CD4-positive, alpha-beta memory T cell (primary cell): ENCODE measurements at places on chromosomes 1 and 21. TPM values are rescaled to one million over a fixed set of nuclear protein-coding genes. Genes with fewer than 3 reads are reported as not detected.

HORMAD1 gene
- total RNA-seq: 0.64 TPM

GBP6 gene
- 0.23 TPM for total RNA-seq

- H3K36me3 ChIP-seq: no peaks in the 10 kb centered on the region
- H3K4me3 ChIP-seq: no peak overlapping the region
- DNase-seq: no peak
- H3K4me1 ChIP-seq: peaks cover 12% of the 10 kb centered on the region
- no peaks in the 10 kb centered on the region for H3K27me3 ChIP-seq
Observed at GRCh38 chr1:85088408-85088784, 40.1 kb upstream of the MCOLN3 start.

GRCh38 chr1:34640654-34641401, 114.0 kb upstream of the GJB5 start:
- H3K4me1 ChIP-seq: no peaks in the 10 kb centered on the region
- H3K4me3 ChIP-seq: no peak overlapping the region
- no peak for DNase-seq
- H3K36me3 ChIP-seq: no peaks in the 10 kb centered on the region
- H3K27ac ChIP-seq: no peak overlapping the region

GRCh38 chr21:29832217-29832616, 107.6 kb downstream of the GRIK1 start:
- H3K27me3 ChIP-seq: no peaks in the 10 kb centered on the region
- DNase-seq: no peak
- no peak overlapping the region for H3K27ac ChIP-seq
- no peaks in the 10 kb centered on the region for H3K4me1 ChIP-seq
- H3K4me3 ChIP-seq: no peak overlapping the region
